ENCODE measurements at places on chromosomes 1 and 21.
A peak's percentile ranks its signal among the peaks of the same experiment; 100 is the strongest.

- DNase-seq, result no peak
These were observed 414.6 kb downstream of the LRRIQ3 start for GRCh38 chr1:73783352-73783751.

DNA sequence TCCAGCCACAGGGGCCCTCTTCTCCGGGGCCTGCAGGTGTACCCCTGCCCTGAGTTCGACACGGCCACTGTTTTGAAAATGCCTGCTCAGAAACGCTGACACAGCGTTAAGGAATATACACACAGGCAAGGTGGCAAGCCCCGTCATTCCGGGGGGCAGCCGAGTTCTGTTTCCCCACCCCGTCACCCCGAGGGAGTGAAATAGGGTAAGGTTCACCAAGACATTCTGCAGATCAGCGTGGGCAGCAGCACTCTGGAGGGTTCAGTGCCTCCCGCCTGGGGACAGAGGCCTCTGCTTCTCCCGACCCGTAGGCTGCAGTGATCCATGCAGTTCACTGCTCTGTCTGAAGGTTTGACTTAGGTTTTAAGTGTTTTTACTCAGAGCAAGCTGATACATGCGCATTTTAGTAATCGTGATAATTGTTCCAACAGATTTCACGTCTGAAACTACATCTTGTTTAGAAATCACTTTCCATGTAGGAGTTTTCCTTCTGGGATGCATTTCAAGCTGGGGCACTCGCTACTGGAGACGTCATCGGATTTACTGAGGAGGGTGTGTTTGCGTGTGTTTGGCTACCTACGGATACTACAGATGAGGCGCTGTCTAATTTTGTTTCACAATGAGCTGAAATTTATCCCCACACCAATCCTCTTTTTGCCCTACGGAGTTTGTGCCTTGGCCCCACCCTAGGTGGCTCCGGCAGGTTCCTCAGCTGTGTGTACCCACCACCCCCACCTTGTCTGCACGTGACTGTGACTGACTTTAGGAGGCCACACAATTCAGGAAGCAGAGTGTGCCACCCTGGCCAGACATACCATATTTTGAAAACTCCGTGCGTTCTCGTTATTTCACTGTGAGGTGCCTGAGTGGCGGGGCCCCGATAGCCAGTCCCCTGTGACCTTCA is 63.5 kb downstream of the AGPAT3 start:
- no peak for DNase-seq

DNA sequence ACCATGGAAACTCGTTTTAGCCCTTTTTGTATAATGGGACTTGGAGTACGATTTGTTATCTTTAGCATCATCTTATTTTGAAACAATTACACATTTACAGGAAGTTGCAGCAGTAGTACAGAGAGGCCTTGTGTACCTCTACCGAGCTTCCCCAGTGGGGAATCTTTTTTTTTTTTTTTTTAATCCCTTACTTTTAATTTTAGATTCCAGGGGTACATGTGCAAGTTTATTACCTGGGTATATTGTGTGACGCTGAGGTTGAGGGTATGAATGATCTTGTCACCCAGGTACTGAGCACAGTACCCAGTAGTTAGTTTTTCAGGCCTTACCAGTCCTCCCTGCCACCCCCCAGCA is 45.9 kb downstream of the HHAT start:
- DNase-seq, result no peak

DNA sequence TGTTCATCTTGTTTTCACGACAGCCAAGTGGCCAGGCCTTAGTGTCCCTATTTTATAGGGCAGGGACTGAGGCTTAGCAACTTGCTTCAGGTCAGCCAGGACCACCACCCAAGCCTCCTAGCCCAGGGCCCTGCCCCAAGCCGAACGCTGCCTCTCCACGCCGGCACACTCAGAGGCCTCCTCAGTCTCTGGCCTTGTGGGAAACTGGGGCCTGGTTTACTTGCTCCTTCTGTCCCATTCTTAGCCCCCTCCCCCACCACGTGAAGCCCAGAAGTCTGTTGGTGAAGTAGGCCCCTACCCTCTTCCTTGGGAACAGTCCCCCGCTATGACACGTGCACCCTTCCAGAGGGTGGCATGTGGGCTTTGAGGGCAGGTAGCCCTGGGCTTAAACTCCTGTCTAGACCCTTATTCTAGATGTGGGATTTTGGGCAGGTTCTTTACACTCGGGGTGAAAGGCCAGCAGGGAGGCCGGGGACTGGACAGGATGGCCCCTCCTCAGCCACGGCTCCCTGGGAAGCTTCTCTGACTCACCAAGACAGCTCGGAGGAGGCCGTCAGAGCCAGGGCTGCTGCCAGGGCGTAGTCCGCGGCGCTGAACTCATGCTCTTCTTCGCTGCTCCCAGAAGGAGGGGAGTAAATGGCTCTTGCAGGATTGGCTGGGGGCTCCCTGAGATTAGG is 4.3 kb downstream of the MYOM3 start:
- no peak for DNase-seq

DNA sequence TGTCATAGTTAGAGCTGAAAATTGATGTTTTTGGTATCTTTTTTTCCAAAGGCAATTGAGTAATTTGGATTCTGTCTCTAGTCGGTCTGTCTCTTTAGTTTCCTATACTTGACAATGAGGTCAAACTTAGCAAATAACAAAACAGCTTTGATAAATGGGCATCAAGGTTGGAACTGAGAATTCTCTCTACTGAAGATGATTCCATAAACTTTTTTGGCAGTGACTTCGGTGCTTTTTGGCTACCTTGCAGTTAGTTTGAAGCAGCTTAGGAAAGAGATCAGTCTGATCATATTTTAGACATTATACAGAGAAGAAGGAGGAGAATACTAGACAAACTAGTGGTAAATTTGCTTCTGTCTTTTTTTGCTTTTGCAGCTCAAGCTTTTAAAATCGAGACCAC is 559 bp downstream of the VCAM1 start:
- DNase-seq, result no peak

DNA sequence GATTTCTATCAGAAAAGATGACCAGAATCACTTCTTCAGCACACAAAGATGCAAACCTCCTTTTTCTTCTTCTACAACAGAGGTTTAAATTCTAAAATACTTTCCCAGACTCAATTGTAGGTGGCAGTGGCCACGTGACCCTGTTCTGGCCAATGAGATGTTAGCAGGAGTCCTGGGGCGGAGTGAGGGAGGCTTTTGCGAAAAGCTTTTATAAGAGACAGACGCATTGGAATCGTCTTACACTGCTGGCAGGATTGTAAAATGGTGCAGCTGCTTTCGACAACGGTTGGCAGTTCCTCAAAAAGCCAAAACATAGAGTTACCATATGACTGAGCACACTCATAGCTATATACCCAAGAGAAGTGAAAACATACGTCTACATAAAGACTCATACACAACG is 87.0 kb upstream of the MAGI3 start:
- DNase-seq, result no peak

DNA sequence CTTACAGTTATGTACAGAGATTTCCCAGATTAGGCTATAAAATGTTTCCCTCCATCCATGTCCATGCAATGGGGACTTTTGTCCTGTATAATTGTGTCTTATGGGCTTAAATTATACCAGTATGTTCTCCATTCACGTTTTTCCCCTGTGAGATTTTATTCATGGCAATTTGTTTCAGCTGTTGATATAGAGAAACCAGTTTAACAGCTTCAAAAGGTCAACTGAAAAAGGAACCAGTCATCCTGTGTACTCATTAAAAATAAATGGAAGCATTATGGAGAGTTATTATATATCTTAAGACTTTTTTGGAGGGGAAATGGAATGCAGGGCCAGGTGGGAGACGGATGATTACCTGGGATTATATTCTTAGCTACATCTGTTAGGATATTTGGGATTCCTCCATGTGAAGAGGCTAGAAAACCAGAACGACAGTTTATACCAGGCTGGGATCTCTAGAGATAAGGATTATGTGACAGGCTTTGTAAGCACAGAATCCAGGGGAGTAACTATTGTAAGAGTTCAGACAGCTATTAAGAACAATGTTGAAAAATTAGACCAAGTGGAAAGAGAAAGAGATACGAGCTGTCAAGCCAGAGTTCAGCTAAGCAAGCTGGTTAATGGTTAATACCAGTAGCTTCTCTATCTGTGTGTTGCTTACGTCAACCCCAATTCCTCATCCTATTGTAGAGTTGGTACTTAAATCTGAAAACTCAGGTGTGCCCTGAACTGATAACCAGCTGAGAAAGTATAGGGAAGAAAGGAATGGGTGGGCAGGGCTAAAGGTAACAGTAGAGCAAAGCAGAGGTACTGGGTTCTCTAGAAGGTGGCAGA is 12.4 kb upstream of the ZNF697 start:
- no peak for DNase-seq

- no peak for DNase-seq
These were observed 97.2 kb downstream of the WDR4 start for GRCh38 chr21:42781971-42782722.

- DNase-seq, result no peak
These were observed 95.0 kb downstream of the COL24A1 start for GRCh38 chr1:86061551-86061990.

DNA sequence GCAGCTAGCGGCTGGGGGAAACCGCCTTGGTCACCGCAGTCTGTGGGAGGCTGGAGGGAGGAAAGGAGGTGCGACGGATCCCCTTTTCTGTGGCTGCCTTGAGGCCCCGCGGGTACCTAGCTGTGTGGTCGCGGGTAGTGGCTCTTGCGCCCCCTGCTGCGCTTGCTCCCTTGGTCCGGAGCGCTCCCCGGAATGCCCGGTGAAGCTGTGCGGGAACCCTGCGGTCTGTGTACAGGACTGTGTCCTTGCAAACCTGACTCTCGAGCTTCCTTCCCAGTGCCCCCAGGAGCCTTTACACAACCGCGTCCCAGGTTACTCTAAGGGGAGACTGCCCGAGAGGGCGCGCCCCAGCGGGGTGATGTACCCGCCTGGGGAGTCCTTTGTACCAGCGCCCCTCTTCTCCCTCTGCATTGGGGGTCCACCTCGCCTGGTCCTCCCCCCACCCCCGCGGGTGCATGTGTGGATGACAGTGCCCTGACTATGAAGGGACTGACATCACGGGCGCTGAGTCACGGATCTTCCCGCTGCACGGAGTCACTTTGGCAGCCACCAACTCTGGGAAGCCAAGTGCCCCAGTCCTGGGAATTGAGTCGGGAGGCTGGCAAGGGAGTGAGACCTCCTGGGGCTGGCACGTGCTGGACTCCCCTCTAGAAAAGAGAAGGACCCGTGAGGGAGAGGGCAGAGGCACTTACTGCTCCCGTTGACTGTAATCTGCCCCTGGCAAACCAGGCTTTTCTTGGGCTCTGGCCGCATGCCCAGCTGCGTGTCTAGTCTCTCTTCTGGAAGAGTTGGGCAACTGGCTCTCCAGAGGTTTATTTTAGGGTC is 816 bp downstream of the IL6R start:
- DNase-seq, result peak; percentile 50

- no peak for DNase-seq
These were observed 12.1 kb upstream of the ABL2 start for GRCh38 chr1:179241530-179242097.

DNA sequence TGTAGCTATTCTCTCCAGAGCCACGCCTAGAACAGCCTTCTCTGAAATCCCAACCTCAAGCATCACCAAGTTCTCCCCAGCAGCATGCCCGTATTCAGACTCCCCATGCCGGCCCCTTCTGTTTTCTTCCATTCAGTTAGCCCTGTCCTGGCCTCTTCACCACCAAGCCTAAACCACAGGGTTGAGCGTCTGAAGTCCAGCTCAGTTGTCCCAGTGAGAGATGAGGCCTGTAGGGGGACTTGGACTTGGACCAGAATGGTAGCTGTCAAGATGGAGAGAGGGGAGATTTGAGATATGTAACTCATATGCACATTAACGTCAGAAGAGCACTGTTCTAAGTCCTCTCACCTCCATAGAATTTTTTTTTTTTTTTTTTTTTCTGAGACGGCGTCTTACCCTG is 5.5 kb upstream of the TMEM54 start:
- DNase-seq, result no peak

GRCh38 chr1:109910963-109911798 is 532 bp downstream of the CSF1 start:
- no peak for DNase-seq

DNA sequence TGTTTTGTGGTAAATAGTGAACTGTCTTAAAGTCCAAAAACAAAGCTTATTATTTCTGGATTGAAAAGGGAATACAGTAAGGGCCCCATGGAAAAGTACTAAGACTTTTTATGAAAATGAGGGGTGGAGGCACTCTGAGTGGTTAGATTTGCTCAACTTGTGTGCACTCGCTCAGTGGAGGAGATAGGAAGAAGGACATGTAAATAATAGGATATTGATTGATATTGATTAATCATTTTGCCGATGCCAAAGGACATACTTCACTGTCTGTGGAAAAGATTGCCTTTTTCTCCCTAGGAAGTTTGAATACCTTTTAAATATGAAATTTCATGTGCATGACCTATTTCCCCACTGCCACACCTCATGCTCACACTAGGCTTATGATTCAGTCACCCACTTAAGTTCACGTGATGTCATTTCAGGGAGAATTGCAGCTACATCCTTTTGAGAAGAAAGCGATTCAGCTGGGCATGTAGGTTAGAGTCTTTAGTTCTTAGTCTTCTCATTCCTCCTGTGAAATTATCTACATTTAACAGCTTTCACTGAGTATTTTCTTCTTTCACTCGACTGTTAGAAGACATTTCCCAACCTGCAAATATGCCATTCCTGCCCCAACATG is 5.0 kb downstream of the MTR start:
- DNase-seq, result no peak

GRCh38 chr1:222123111-222123510 is 381.2 kb upstream of the DUSP10 start:
- no peak for DNase-seq

GRCh38 chr1:224216382-224216781 is 33.3 kb downstream of the DEGS1 start:
- no peak for DNase-seq

GRCh38 chr1:207079706-207080241 is 8.9 kb upstream of the C4BPB start:
- no peak for DNase-seq

DNA sequence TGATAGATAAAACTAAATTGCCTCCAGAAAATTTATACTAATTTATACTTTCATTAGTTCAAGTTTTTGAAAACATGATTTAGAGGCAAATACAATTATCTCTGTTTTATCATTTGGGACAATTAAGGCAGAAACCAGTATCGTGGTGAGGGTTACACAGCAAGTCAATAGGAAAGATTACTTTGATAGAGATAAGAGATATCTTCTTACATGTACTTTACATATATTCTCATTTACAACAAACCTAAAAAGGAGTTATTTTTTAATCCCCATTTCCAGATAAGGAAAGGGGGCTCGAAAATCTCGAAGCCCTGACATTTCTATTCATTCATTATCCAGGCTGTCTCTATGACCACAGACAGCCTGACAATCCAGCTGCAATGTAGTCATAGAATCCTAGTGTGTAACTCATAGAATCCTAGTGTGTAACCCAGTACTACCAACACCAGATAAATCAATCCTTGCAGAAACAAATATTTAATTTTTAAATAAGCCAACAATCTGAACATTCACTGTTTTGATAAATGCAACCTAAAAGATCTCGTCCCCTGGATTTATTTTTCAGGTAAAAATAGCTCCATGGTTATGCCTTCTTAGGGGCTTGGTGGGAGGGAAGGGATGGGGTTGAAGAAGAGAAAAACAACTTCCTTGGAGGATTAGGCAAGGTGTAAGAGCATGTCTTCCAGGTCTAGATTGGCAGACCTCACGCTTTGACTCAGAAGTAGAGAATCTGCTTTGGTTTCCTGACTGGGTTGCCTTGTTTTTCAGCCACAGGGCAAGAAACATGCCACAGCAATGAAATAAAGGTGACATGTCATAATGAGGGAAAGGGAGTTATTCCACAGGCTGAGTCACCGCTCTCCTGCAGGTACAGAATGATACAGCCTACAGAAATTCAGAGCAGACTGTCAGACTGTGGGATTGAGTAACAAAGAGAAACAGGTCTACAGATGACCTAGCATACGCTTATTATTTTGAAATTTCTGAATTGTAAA is 45.6 kb downstream of the IRF2BP2 start:
- no peak for DNase-seq

GRCh38 chr1:100400404-100400803 is 48.1 kb downstream of the CDC14A start:
- DNase-seq, result no peak
